ENCODE measurements at places on chromosomes 11 and 22.

DNA sequence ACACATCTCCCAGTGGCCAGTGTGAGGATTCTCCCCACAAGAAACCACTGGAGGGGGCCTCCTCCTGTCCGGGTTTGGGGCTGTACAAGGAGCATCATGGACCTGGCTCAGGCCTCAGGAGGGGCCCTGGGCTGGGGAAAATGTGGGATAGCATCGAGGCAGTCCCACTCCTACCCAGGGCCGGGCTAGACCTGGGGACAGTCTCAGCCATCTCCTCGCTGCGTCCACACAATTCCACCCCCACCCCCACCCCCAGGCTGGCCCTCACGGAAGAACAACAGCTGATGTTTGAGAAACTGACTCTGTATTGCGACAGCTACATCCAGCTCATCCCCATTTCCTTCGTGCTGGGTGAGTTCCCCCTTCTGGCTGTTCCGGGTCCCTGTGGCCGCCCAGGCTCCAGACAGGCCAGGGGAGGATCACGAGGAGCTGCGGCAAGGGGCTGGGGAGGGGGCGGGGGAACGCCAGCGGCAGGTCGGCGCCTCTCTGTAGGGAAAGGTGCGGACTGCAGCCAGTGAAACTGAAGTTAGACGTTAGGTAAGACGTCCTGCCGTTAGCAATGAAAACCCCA lies 4.8 kb downstream of the BEST1 start:
- no peak for DNase-seq

DNA sequence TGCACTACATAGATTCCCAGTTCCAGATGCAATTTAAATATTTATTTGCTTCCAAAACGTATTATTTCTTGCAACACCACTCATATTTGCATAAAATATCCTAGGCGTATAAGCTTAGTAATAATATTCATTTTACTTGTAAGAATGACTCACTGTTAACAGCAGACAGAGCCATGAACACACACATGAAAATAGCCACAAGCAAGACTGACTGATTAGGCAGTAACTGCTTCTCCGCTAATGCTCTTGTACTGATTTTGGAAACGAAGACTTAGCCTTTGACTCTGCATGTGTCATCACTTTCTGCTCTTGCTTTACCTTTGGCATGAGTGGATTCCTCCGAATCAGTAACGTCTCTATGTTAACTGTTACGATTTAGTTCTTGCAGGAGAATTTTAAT lies 6.0 kb downstream of the OR10Q1 start:
- no peak for DNase-seq

GRCh38 chr11:64390558-64390957 lies 31.6 kb downstream of the RPS6KA4 start:
- no peak for DNase-seq

DNA sequence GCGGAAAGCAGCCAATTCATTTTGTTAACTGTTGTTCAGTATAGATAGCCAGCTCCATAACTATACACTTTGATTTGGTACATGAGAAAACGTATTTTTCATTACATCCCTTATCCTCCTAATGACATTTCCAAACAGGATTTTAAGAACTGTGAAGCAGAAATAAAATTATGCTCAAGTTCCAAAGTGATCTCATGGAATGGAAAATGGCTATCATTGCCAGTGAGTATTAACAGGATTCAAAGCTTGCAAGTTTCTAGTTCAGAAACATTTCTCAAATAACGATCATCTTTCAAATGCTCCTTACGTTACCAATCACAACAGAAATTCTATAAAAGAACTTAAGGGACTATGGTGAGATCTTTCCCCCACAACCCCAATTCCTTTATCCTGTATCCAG lies 53.7 kb downstream of the CADM1 start:
- DNase-seq = no peak

DNA sequence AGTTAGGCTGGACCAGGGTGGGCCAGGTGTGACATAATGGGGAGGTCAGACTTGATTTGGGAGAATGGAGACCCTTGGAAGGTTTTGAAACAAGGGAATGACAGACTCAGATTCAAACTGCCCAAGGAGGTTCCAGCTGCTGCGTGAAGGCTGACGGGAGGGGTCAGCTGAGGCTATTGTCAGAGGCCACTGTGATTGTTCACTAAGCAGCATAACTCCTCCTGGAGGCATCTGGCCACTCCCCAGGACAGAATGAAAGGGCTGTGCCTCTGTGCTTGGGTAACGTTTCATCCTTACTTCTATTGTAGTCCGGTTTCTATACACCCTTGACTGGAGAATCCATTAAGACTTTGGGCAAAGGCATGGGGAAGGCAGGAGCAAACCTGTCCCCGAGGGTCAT lies 126.6 kb downstream of the DSCAML1 start:
- no peak for DNase-seq

- DNase-seq = no peak
These were observed 174.2 kb upstream of the PDGFD start for GRCh38 chr11:104338186-104338585.

DNA sequence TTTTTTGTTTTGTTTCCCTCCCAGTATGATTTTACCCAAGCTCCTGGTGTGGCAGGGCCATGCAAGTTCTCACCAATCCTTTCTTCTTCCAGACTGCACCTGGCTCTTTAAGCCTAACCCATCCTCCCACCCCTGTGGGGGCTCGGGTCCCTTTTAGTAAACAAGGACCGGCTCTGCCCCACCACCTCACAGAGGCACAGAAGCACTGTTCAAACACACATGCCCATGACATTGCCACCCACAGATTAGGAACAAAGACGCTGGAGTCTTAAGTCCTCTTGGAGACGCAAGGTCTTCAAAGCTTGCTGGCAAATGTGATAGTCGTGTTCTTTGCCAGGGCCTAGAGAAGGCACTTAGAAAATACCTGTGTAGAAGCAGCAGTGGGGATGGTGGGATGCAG lies 18.9 kb downstream of the UQCR10 start:
- DNase-seq = no peak

DNA sequence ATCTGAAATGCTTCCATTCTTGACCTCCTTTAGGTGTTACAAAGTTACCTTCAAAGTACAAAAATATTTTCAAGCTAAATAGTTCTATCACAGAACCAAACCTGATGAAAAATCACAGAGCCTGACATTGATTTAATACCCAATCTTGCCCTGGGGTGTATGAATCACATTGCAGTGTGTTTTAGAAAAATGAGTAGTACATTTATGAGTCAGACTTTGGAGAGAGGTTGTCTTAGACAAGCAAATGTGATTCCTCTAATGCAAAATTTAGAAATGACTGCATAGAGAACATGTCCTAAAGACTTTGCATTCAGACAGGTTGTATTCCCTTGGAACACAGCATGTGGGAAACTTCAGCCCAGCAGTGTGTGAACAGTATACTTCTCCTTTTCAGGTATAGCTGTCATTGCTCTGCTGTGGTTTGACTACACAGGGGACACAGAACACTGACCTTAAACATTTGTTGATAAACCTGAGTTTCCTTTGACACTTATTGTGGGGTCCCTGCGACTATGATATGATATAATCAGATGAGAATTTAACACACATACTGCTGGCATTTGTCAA lies 972.1 kb downstream of the JRKL start:
- no peak for DNase-seq

DNA sequence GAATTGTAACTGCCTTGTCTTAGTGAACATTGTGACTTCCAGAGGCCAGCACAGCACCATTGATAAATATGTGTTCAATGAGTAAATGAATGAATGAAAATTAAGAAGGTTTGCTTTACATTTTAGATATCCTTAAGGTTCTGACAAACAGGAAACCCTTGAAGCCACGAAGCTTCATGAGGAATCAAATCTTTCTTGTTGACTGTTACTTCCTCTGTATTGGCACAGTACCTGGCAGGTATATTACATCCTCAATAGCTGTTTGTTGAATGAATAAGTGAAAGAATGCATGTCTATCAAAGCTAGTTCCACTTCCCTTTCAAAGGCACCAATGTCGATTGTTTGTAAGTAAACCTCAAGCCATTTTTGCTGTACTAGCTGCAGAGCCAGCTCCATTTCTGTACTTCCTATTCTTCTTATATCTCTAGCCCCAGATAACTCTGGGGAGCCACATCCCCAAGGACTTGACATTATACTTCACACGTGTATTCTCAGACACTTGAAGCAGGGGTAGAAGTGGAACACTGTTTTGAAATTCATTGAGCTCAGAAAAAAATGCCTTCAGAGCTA lies 140.3 kb upstream of the RAG2 start:
- DNase-seq = no peak

GRCh38 chr11:28760676-28761390 lies 652.6 kb downstream of the METTL15 start:
- DNase-seq = no peak

DNA sequence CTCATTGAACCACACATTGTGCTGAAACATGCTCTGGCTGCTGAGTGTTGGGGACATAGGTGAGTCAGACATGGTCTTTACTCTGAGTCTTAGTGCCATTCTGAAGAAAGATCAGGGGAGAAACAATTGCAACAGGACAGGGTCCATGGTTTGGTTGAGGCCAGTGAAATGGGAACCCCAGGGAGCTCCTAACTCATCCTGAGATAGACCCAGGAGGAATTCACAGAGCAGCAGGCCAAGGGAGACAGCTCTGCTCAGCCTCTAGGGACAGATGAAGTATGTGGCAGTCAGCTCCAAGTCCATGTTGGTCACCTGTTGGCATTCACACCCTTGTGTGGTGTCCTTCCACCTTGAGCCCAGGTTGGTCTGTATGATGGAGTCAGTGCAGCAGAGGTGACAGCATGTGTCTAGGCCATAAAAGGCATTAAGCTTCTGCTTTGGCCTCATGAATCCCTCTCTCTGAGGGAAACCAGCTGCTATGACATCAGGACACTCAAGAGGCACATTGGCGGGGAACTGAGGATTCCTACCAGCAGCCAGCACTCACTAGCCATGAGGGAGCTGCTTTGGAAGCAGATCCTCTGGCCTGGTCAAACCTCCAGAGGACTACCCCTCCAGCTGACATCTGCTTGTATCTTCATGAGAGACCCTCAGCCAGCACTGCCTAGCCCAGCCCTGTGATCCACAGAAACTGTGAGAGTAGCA lies 50.3 kb upstream of the MYEOV start:
- DNase-seq = no peak

- no peak for DNase-seq
These were observed 17.7 kb downstream of the APLP2 start for GRCh38 chr11:130087294-130087926.

DNA sequence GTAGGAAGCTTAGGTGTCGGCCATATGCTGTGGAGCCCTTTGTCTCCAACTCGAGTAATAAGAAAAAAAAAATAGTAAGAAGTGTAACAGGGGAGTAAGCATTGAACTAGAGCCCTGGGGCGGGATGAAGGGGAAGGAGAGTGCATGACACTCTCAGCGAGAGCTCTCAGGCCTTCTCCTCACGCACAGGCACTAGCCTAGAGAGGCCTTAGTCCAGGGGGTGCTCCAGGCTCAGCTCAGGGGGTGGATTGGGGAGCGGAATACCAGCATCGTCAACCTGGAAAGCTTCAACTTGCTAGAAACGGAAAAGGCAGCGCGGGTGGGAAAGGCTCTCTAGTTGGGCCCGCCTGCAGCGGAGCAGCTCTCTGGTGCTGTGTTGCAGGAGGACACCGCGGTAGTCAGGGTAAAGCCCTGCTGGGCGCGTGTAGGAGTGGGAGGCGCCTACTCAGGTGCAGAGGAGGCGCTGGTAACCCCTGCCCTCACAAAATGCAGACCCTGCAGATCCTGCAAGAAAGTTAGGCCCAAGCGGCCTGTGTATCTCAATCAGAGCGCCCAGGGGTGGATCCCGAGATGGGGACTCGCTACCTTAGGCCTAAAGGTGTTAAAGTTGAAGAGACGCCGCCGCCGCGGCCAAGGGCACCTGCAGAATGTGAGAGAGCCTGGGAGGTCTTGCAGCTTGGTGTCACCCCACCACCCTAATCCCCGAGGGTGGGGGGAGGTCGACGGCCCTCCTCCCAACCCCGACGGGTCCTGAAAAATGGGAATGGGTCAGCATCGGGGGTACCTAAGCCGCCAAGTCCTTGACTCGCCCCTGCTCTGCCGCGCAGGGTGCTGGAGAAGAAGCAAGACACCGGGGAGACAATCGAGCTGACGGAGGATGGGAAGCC lies 2.8 kb downstream of the SLC17A6 start:
- no peak for DNase-seq

DNA sequence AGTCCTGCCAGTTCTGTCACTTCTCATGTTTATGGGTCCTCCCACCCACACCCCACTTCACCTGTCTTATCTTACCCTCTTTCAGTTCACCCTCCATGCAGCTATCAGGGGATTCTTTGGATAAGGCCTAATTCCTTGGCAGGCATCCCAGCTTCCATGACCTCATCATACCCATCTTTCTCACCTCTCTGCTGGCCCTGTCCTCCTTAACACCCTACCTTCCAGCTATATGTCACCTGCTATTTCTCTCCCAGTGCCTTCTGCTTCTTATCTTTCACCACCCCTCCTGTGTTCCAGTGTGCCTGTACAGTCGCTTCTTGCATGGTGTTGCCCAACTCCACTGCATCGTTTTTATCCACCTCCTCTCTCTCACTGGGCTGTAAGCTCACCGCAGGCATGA lies 28.3 kb downstream of the SNU13 start:
- DNase-seq = no peak

DNA sequence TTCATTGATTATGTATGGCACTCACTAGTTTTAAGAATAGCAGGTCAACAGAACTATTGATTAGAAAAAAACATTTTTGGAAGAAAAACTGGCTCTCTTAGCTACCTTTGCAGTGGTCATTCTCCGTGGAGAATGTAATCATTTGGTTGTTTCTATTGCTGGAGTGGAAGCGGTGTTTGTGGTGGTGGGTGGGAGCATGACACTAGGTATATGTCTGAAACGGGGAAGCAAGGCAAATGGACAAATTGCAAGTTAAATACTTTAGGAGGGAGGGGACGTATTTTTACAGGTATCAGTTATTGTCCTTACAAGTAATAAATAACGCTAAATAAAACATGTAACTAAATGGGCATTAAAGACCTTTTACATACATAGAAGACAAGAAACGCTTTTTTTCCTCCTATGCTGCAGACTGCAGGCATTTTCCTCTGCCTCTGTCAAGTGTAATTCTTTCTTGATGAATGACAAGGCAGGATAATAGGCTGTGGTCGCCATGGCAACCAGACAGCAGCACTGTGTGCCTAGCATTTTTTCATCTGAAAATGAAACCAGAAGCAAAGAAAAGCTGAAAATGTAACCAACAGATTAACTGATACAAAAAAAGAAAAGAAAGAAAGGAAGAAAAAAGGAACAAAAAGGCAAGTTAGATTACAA lies 46.2 kb downstream of the BLID start:
- no peak for DNase-seq

DNA sequence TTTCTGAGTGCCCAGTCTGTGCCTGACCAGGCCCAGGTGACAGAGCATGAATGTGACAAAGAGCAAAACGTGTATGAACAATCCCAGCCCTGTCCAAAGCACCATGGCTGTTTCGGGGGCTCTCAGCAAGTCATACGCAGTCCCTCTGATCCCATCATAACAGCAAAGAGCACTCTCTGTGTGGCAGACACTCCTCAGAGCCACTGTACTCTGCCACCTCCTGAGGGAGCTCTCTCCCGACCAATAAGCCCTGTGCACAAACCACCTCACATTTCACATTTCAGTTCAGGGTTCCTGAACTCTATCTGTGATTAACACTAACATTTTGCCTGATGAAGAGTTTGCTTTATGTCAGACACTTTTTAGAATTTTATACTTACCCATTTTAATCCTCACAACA lies 6.6 kb downstream of the DGCR2 start:
- DNase-seq = no peak
